ENCODE measurements at places on chromosomes 2 and 18. TPM values are rescaled to one million over a fixed set of nuclear protein-coding genes. Genes with fewer than 3 reads are reported as not detected.
A peak's percentile ranks its signal among the peaks of the same experiment; 100 is the strongest.

GRCh38 chr2:233118648-233119000, 58.5 kb downstream of the INPP5D start:
- H3K4me1 ChIP-seq, result no peaks in the 10 kb centered on the region
- H3K27ac ChIP-seq, result no peak overlapping the region
- H3K36me3 ChIP-seq, result no peaks in the 10 kb centered on the region

DNA sequence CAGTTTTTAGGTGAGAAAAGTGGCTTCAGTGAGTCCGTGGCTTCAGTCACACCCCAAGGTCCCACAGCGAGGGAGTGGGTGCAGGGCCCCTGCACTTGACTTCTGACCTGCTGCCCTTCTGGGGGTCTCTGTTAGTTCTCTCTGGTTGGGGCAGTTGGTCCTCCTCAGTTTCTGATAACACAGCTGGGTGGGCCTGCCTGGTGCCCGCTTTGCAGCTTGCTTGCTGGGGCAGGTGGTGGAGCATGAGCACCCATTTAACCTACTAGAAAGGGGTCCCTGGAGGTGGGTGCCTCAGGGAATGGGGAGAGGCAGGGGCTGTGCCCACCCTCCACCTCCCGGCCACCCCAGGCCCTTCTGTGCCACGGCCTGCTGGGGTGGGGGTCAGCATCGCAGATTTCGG, 83.2 kb downstream of the ASB1 start:
- DNase-seq, result no peak
- H3K36me3 ChIP-seq, result no peaks in the 10 kb centered on the region
- peaks cover 14% of the 10 kb centered on the region for H3K27me3 ChIP-seq
- no peak overlapping the region for H3K27ac ChIP-seq

GRCh38 chr2:109690822-109691541, 76.8 kb downstream of the SOWAHC start:
- H3K27me3 ChIP-seq, result peaks cover 6% of the 10 kb centered on the region
- no peak for DNase-seq
- no peak overlapping the region for H3K27ac ChIP-seq
- H3K36me3 ChIP-seq, result no peaks in the 10 kb centered on the region

DNA sequence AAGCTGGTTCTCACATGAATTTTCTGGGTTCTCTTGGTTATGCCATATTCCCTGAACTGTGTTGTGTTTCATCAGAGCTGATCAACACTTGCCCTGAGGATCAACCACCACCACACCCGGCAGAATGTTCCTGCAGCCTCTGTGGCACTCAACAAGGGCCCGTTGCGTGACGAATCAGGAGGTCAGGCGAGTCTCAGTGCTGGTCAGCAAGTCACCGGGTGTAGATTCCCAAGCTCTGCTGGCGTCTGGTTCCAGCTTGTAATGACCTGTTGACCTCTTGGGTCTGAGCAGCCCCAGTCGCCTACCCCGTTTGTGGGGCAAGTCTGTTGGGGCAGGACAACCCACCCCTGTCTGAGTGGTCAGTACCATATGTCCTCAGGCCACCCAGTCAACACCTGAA, 46.0 kb downstream of the ADCY3 start:
- H3K27ac ChIP-seq, result no peak overlapping the region
- no peaks in the 10 kb centered on the region for H3K4me1 ChIP-seq
- H3K27me3 ChIP-seq, result no peaks in the 10 kb centered on the region

NOL4 gene
- total RNA-seq, result 0.06 TPM

DNA sequence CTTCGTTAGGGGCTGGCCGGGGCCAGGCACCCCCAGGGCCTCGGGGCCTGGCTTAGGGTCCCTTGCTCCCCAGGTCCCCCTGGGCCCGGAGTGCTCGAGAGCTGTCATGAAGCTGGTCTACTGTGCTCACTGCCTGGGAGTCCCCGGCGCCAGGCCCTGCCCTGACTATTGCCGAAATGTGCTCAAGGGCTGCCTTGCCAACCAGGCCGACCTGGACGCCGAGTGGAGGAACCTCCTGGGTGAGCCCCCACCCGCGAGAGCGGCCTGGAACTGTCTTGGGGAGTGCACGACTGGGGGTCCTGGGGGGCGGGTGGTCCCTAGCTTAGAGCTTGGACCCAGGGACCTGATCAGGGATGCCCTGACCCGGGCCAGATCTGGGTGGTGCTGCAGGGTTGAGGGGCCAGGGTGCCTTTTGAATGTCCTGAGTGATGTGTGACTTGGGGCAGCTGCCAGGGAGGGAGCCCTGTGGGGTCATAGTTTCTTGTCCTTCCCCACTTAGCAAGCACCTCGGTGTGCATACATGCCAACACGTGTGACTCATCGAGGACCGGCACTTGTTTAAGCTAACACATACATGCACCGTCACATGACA, 27.9 kb downstream of the GPC1 start:
- no peak overlapping the region for H3K4me3 ChIP-seq
- H3K4me1 ChIP-seq, result peaks cover 26% of the 10 kb centered on the region
- H3K27me3 ChIP-seq, result no peaks in the 10 kb centered on the region
- DNase-seq, result peak; percentile 3
- H3K27ac ChIP-seq, result no peak overlapping the region

- H3K27me3 ChIP-seq, result peaks cover 12% of the 10 kb centered on the region
- no peak overlapping the region for H3K27ac ChIP-seq
- H3K36me3 ChIP-seq, result no peaks in the 10 kb centered on the region
- no peak for DNase-seq
Observed at GRCh38 chr2:20852670-20853069, 29.8 kb upstream of the LDAH start.

DNA sequence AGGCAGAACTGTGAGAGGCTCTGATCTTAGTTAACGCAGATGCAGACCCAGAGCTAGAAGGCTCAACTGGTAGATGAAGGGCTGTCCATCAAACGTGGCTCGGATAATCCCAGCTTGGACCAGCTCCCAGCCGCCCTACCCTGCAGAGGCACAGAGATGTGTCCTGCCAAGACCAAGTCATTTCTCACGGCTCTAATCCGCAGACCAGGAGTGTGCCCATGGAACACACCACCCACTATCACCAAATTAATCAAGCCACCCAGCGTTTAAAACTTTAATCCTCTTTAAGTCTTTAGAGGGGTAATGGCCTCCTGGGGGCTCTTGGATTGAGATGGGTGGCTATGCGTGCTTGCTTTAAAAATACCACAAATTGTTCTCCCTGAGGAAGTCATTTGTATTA, 17.5 kb downstream of the LYPD1 start:
- no peak overlapping the region for H3K27ac ChIP-seq
- no peaks in the 10 kb centered on the region for H3K27me3 ChIP-seq
- H3K36me3 ChIP-seq, result no peaks in the 10 kb centered on the region

DNA sequence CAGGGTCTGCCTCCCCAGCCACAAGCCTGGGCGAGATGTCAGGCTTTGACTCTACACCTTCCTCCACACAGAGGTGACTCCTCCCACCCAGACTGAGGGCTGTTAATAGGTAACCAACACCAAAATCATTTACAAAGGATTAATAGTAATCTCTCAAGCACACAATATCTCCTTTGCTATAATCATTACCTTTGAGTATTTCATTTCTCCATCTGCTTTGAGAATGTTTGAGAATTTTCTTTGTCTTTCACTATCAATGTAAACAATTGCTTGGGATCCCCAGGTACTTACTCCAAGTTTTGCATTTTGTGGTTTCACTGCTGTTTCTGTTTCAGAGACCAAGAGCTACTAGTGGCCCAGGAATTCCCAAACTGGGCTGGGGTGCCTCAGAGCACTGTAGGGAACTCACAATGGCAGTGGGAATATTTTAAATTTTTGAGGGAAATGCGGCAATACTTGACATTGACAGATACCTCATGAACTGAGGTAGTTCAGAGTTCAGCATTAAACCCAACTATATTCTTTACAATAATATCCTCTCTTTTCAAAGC, 166.4 kb upstream of the MGAT5 start:
- no peaks in the 10 kb centered on the region for H3K27me3 ChIP-seq
- no peaks in the 10 kb centered on the region for H3K36me3 ChIP-seq
- no peak overlapping the region for H3K4me3 ChIP-seq
- no peak for DNase-seq
- no peaks in the 10 kb centered on the region for H3K4me1 ChIP-seq

TGOLN2 gene
- total RNA-seq, result 73.5 TPM

GPAT2 gene
- 0.08 TPM for total RNA-seq

FAM237A gene
- total RNA-seq, result not detected

DNA sequence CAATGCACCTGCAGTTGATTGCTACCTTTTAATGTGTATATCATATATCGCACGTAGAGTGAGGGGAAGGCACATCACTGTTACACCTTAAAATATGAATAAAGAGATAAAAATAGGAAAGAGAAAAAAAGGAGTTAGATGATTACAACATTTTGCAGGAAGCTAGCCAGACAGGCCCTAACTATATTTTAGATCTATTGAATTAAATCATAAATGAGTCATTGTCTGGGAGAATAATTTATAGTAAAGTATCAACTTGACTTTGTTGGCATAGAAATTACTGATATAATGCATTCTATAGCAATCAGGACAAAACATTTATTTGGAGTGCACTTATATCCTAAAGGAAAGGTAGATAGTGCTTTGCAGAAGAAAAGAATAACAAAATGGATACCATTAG, 384.9 kb upstream of the NXPH2 start:
- H3K4me3 ChIP-seq, result no peak overlapping the region
- no peak for DNase-seq
- no peaks in the 10 kb centered on the region for H3K36me3 ChIP-seq

ATP6V1B1 gene
- 1.6 TPM for total RNA-seq

SLC66A2 gene
- 16.3 TPM for total RNA-seq

ACVR1 gene
- total RNA-seq, result 13.0 TPM

METTL8 gene
- 32.0 TPM for total RNA-seq

EHD3 gene
- total RNA-seq, result not detected

DNA sequence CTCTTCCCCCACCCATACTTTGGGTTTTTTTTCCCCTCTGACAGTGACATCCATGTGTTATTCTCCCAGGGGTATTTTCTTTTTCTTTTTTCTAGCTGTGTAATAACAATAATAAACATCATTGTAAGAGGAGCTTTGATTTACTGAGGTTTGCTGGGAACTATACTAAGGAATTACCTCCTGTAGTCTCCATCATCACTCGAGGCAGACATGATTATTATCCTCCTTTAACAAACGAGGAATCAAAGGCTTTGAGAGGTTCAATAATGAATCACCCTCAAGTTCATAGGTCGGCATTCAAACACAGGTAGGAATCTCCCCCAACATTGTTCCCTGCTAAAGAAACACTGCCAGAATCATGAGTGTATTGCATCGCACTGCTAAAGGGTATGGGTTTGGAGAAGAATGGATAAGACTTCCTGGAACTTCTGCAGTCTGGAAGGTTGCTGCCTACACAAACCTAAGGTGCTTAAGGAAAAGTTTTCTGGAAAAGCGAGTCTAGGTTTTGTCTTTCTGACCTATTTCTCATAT, 260.2 kb upstream of the SESTD1 start:
- peak overlapping the region; percentile 36 for H3K4me3 ChIP-seq
- H3K27ac ChIP-seq, result peak overlapping the region; percentile 82
- no peaks in the 10 kb centered on the region for H3K36me3 ChIP-seq
- H3K27me3 ChIP-seq, result no peaks in the 10 kb centered on the region
- peaks cover 14% of the 10 kb centered on the region for H3K4me1 ChIP-seq

- no peak overlapping the region for H3K4me3 ChIP-seq
- H3K4me1 ChIP-seq, result no peaks in the 10 kb centered on the region
- no peaks in the 10 kb centered on the region for H3K27me3 ChIP-seq
- DNase-seq, result no peak
- 0 out of 2 replicates have a peak, but pooled peaks cover 4% of the 10 kb centered on the region for H3K36me3 ChIP-seq
- no peak overlapping the region for H3K27ac ChIP-seq
Observed at GRCh38 chr2:172092716-172093415, 7.6 kb downstream of the DLX1 start.
